ENCODE measurements at places on chromosomes 6 and 20.

DNA sequence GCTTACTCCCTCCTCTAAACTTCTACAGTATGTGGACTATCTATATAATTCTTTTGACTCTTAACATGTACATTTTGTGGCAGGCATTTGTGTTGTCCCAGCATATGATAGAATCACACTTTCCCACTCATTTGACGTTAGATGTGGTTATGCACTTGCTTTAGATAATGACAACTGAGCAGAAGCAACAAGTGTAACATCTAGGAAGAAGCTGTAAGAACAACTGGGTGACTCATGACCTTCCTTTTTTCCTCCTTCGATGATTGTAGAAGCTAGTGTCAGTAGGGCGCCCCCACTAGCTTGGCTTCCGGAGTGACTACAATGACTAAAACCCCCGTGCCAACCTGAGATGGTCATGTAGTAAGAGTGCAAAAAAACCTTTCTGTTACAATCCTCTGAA, 74.6 kb upstream of the CEP85L start:
- H3K4me3 ChIP-seq: no peak overlapping the region
- H3K4me1 ChIP-seq: no peaks in the 10 kb centered on the region
- H3K27me3 ChIP-seq: no peaks in the 10 kb centered on the region
- no peak for DNase-seq

- H3K4me3 ChIP-seq: no peak overlapping the region
- H3K36me3 ChIP-seq: no peaks in the 10 kb centered on the region
- no peak overlapping the region for H3K27ac ChIP-seq
- no peaks in the 10 kb centered on the region for H3K27me3 ChIP-seq
- no peak for DNase-seq
- no peaks in the 10 kb centered on the region for H3K4me1 ChIP-seq
Measured at GRCh38 chr6:131378874-131379273, 194.2 kb upstream of the ARG1 start.

DNA sequence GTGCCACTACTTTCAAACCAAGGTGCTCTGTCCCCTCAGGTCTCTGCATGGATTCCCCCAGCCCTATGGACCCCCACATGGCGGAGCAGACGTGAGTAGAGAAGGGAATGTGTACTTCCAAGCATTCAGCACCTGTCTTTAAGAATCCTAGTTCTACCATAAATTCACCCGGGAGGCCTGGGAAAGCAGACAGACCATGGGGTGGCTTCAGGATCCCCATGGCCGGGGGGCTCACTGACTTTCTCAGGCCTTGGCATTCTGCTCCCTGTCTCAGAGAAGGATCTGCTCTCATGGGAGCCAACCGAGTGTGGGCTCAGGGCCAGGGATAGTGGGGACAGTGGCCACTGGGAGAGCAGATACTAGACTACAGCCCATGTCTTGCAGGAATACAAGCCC, 2.3 kb downstream of the CDC25B start:
- H3K4me1 ChIP-seq: no peaks in the 10 kb centered on the region
- H3K27me3 ChIP-seq: no peaks in the 10 kb centered on the region
- no peak overlapping the region for H3K27ac ChIP-seq
- DNase-seq: no peak

DNA sequence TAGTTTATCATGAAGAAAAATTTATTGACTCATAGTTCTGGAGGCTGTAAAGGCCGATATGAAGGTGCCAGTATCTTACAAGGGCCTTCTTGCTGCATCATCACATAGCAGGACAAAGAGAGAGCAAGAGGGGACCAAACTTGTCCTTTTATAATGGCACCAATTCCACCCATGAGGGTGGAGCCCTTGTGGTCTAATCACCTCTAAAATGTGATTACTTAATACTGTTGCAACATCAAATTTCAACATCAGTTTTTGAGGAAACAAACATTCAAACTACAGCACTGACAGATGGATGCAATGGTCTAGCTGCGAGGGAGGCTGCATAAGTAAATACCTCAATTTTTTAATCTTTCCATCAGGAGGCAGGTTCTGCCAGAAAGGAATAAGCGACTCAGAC, 76.7 kb upstream of the LAMA2 start:
- DNase-seq: no peak
- no peaks in the 10 kb centered on the region for H3K4me1 ChIP-seq
- no peak overlapping the region for H3K27ac ChIP-seq
- H3K36me3 ChIP-seq: no peaks in the 10 kb centered on the region
- H3K27me3 ChIP-seq: no peaks in the 10 kb centered on the region

DNA sequence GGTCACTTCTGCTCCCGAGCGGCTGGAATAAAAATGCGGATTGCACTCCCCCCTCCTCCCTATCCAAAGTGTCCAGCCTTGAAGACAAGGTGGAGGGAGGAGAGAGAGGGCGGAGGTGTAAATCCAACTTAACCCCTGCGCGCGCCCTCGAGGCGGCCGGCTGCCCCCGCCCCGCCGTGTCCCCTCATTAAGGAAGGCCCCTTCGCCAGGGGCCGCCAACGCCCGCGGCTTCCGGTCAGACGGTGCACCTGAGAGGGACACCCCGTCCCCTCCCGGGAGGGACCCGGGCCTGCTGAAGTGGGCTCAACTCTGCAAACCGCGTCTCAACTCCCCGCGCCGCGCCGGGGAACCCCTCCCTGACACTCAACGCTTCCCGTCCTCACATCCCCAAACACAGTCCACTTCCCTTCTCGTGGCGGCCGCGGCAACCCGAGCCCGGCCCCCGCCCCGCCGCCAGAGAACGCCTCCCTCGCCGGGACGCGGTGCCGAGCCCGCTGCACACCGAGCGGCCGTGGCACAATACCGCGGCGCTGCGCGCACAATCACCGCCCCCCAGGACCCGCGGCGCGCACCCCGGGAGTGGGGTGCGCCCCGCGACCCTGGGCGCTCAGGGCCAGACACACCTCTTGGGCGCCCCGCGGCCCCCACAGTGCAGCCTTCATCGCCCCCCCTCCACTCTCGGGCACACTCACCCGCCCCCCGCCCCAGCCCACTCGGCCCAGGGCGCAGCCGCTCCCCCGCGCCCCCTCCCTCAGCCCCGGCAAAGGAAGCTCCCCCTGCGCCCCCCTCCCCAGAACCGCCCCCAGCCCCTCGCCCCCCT, 102.5 kb downstream of the NOL4L start:
- no peaks in the 10 kb centered on the region for H3K27me3 ChIP-seq
- no peaks in the 10 kb centered on the region for H3K36me3 ChIP-seq
- peaks cover 6% of the 10 kb centered on the region for H3K4me1 ChIP-seq
- no peak for DNase-seq
- H3K27ac ChIP-seq: peak overlapping the region; percentile 85
- H3K4me3 ChIP-seq: peak overlapping the region; percentile 93

GRCh38 chr20:24692446-24693200, 223.2 kb downstream of the SYNDIG1 start:
- peak; percentile 1 for DNase-seq
- H3K4me3 ChIP-seq: no peak overlapping the region
- no peak overlapping the region for H3K27ac ChIP-seq
- H3K36me3 ChIP-seq: no peaks in the 10 kb centered on the region
- no peaks in the 10 kb centered on the region for H3K27me3 ChIP-seq

DNA sequence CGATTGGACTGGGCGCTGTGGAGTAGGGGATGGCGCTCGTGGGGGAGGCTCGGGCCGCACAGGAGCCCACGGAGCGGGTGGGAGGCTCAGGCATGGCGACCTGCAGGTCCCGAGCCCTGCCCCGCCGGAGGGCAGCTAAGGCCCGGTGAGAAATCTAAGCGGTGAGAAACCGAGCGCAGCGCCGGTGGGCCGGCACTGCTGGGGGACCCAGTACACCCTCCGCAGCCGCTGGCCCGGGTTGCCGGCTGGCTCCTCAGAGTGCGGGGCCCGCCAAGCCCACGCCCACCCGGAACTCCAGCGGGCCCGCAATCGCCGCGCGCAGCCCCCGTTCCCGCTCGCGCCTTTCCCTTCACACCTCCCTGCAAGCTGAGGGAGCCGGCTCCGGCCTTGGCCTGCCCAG, 59.7 kb upstream of the MYLIP start:
- H3K4me1 ChIP-seq: no peaks in the 10 kb centered on the region
- H3K4me3 ChIP-seq: no peak overlapping the region
- no peaks in the 10 kb centered on the region for H3K36me3 ChIP-seq

DNA sequence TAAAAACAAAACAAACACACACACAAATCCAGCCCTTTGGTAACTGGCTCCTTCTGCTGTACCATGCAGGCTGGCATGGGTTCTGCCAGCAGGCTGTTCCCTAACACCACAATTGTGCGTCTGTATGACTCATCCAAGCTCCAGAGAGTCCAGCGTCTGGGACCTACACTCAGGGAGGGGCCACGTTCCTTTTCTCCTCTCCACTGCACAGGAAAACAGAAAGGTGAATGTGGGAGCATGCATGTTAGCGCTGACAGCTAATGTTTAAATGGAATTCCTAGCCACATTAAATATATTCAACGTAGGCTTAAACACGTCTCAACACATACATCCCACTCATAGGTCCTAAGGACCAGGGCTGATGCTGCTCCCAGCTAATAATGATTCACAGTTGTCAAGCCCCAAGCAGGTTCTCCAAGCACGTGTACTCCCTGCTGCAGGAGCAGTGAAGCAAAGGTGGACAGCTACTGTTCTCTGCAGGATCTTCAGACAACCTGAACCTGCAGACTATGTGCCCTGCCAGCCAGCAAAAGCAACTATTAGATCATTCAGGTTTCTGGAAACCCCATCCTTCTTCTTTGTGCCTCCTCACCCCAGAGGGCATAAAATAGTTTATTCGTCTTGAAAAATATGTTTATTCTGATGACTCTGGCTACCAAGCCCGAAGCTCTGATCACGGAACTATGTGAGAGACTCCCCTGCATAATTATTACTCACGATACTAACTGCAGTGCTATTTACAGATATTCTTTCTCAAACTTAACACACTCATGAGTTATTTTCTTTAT, 20.9 kb downstream of the MAP1LC3A start:
- H3K27me3 ChIP-seq: no peaks in the 10 kb centered on the region
- DNase-seq: peak; percentile 76
- no peaks in the 10 kb centered on the region for H3K4me1 ChIP-seq
- no peak overlapping the region for H3K4me3 ChIP-seq

GRCh38 chr20:1813101-1813529, 82.1 kb upstream of the SIRPA start:
- no peak overlapping the region for H3K4me3 ChIP-seq
- H3K36me3 ChIP-seq: no peaks in the 10 kb centered on the region
- H3K27ac ChIP-seq: no peak overlapping the region
- peak; percentile 43 for DNase-seq

GRCh38 chr6:17305219-17306001, 24.2 kb downstream of the RBM24 start:
- no peaks in the 10 kb centered on the region for H3K4me1 ChIP-seq
- no peaks in the 10 kb centered on the region for H3K36me3 ChIP-seq
- H3K27me3 ChIP-seq: no peaks in the 10 kb centered on the region
- H3K27ac ChIP-seq: no peak overlapping the region

Data from prostate gland (tissue), 2 donors.